ENCODE measurements at places on chromosomes 2 and 18. TPM values are rescaled to one million over a fixed set of nuclear protein-coding genes. Genes with fewer than 3 reads are reported as not detected.

Gene LRRC30
- not detected for total RNA-seq

Gene TCF4
- 406 TPM for total RNA-seq

Gene C2orf80
- not detected for total RNA-seq

Gene MEIS1
- 18.8 TPM for total RNA-seq

Gene GTF2A1L
- 0.57 TPM for total RNA-seq
